ENCODE measurements at places on chromosomes 11 and 22.

DNA sequence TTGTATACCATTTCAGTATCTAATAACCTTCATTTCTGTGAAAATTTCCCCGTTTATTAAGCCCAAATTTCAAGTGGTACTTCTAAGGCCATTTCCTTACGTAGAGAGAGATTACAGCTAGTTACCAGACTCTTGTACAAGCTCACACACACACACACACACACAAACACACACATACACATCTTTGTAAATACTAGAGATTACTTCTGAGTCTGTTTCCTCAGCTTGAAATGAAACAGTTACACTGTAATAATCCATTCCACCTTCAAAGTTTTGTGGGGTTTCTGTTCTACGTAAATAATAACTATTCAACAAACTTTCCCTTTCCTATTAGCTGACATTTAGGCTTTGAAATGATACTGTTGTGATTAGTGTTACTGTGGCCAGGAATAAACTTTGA, 6.2 kb downstream of the POGLUT3 start:
- DNase-seq = no peak

DNA sequence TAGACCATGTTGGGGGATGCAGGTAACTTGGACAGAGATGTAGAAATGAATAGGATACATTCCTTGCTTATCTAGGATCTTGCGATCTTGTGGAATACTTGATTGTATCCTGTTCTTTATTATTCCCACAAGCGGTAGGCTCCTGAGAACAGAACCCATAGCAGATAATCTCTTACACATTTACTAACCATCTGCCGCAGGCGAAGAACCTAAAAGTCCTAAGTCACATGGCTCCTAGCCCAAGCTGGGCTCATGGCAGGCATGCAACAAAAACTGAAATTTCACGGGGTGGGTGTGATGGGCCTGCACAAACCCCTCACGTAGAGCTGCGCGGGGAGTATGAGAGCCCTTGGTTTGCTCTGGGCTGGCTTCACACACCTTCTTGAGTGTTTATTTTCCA, 177.4 kb upstream of the NECTIN1 start:
- DNase-seq = no peak

DNA sequence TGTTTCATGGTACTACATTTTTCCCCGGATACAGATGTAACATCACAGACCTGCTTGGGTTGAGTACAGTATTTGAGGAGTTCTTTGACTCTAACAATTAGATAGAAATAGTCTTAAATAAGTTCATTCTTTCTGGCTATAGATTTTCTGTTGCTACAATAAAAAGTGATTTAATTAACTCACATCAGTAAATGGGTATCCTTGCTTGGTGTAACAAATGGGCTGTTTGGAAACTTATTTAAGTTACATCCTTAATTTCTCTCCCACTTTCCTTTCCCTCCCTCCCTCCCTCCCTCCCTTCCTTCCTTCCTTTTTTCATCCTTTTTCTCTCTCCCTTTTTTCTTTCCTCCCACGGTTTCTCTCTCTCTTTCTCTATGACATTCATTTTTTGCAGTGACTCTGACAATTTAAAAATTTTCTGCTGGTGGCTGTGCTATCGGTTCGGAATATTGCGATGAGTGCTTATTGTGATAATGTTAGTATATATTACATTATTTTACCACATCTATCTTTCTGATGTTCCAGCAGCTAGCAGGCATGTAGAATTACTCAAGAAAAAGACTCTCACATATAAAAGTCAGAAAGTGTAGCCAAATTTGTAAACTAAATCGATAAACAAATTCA, 3.2 kb downstream of the OR51F1 start:
- no peak for DNase-seq

GRCh38 chr11:9574622-9575259, 1.3 kb downstream of the WEE1 start:
- peak; percentile 17 for DNase-seq

- peak; percentile 36 for DNase-seq
Measured at GRCh38 chr11:113778111-113778910, 1.3 kb upstream of the CLDN25 start.

- no peak for DNase-seq
Measured at GRCh38 chr11:86251345-86251744, 6.8 kb downstream of the EED start.

- no peak for DNase-seq
Measured at GRCh38 chr22:40922484-40923303, 28.5 kb upstream of the RBX1 start.

DNA sequence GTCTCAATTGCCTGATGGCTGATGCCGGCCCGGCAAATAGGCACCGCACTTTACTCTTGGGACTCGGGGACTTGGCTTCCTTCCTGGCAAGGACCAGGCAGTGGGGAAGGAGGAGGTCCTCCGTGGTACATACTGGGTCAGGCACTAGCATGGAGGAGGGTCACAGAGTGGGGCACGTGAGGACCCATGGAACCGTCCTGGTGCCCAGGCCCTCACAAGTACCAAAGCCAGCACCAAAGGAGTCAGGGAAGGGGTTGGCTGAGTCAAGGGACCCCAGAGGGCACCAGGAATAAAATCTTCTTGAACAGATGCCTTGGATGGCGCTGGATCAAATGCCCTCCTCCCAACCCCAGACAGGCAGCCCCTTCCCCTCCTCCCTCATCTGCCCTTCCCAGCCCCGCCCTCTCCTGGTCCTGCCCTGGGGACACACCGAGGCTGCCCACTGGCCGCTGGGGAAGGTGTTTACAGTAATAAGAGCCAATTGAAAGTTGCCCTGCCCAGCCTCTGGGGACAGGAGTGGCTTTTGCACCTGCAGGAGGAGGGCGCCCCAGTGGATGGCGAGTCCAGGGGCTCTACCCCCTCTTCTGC, 5.6 kb upstream of the CARNS1 start:
- no peak for DNase-seq

DNA sequence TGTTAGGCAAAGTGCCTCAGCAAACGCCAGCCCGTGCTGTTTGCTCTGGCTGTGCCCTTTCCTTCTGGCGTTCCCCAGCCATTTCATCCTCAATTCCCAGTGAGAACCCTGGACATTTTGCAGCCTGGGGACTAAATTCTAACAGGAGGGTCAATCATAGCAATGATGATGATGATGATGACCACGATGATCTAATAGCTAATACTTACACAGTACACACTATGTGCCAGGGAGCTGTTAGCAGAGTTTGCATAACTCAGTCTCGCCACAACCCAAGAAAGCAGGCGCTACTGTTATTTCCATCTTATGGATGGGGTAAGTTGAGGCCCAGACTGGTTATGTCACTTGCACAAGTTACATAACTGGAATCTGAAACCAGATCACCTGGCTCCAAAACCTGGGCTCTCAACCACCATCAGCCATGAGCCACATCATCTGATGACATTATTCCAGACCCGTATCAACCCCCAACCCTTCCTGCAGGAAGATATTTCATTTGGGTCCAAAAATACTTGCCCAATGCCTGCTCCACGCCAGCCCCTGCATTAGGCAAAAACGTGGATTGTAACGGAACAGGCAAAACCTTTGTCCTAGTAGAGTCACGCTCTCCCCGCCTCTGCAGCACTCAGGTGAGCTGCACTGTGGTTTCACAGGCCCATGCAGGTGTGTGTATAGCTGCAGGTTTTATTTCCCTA, 132.6 kb upstream of the SERPIND1 start:
- no peak for DNase-seq

GRCh38 chr11:111878385-111878848, 548 bp downstream of the FDXACB1 start:
- no peak for DNase-seq

DNA sequence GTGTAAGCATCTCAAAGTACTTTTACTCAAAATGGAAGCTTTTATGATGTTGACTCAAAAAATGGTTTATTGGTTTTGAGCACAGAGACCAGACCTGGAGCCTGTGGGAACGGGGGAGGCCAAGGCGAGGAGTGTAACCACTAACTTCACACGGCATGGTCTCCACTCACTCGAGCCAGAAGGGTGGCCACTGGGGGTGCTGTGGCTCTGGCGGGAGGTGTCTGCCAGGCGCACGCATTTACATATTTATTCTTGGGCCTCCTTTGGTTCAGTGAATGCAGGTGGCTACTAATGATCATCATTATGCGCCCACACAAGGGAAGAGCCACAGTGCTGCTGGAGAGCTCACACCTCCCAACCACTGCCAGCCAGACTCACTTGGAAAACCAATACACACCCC, 64.6 kb downstream of the FLRT1 start:
- DNase-seq = no peak

DNA sequence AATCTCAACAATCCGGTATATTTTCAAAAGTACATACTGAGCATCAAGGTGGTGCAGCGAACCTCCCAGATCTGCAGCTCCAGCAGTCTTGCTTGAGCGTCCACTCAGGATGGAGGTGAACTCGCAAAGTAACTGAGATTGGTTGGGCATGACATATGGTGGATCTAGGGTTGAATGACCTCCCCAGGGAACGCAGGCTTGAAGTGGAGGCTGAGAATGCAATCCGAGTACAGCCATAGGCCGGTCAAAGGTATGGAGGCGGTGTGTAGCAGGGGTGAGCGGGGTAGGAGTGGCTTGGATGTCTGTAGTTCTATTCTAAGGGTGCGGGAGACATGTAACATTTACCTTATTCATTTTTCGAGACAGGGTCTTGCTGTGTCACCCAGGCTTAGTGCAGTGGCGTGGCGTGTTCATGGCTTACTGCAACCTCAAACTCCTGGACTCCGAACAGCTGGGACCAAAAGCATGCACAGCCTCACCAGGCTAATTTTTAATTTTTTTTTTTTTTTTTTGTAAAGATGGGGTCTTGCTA, 631 bp upstream of the C22orf39 start:
- peak; percentile 25 for DNase-seq

GRCh38 chr11:11640152-11640551, 18.3 kb upstream of the GALNT18 start:
- no peak for DNase-seq

DNA sequence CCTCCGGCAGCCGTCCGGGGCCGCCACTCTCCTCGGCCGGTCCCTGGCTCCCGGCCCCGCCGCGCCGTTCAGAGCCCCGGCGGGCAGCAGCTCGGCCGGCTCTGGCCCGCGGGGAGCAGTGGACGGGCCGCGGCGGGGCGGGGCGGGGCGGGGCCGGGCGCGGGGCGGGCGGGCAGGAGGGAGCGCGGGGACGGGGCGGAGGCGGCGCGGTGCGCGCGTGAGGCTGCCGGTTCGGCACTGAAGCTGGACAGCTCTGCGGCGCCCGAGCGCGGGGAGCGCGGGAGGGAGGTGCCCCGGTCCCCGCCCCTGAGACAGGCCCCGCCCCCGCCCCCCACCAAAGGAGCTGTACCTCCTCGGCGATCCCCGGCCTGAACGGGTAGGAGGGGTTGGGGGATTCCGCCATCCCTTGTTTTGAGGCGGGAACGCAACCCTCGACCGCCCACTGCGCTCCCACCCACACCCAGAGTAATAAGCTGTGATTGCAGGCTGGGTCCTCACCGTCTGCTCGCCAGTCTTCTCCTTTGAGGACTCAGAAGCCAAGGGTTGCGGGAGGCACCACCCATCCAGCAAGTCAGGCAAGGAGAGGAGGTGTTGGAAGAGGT, at the start of gene DRD2:
Gene DRD2 (minus strand): TSS at position 239 of the 602 bp plus-strand sequence. CDS start 50,747 bp downstream, outside the sequence.
- no peak for DNase-seq

GRCh38 chr22:32723643-32724042, 77.9 kb upstream of the TIMP3 start:
- peak; percentile 1 for DNase-seq

GRCh38 chr11:117258576-117258975, 26.1 kb downstream of the RNF214 start:
- DNase-seq = no peak

GRCh38 chr22:37186228-37186996, 1.6 kb downstream of the C1QTNF6 start:
- no peak for DNase-seq

DNA sequence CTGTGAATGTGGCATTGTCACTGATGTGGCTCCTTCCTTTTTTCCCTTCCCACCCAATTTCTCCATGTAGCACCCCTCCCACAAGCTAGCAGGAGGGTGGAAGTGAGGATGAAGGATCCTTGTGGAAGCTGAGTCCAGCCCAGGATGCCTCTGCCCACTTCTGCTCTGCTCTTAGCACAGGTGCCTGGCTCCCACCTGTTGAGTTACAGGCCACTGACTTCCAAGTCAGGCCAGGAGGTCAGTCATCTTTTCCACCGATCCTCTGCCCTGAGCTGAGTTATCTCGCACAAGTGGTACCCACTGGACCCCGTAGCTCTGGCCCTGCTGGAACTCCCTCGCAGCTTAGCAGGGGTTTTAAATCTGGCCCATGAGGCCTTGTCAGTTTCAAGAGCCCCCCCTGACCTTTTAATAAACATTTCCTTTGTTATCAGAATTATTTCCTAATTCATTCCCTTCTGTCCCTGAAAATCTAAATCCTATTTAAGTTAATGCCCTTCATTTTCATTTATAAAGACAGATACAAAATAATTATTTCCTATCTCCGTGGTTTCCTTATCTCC, 125.3 kb upstream of the CADM1 start:
- no peak for DNase-seq

DNA sequence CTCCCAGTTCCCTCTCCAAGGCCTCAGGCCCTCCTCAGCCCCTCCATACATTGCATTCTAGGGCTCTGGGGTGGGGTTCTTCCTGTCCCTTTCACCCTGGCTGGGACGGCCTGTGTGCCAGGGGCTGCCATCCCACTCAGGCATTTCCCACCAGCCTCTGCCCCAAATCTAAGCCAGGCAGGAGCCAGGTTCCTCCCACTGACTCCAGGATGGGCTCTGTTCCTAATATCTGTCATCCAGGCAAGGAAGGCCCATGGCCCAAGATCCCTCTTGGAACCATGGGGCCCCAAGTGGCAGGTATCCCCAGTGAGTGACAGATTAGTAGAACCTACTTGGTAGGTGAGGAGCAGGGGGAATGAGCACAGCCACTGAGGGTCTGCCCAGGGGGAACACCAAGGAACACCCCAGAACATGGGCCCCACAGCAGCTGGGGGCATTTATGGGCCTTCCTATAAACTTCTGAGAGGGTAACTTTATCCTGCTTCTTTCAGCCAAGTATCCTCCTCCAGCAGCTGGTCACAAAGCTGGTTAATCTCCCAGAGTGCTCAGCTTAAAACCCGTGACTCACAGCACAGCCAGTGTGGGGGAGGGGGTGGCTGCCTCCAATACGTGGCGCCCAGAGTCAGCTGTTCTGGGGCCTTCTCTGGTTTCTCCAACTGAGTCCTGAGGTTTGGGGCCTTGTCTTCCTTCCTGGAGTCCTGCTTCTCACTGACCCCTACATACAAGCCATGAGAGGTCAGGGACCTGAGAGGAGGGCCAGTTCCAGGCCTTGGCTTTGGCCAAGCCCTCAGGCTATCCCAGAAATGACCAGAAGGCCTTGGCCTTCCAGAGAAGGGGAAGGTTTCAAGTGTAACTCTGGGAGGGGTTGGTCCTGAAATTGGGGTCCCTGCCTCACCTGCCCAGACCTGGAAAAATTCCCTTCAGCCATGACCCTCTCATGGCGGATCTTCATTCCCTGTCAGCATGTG, 19.9 kb upstream of the MYOD1 start:
- no peak for DNase-seq

- DNase-seq = no peak
Measured at GRCh38 chr11:117830674-117831351, 6.3 kb upstream of the FXYD2 start.

- DNase-seq = no peak
Measured at GRCh38 chr11:18958221-18958910, 19.2 kb upstream of the MRGPRX1 start.
